GM19239 (cell line): ENCODE measurements at places on chromosomes 16 and 17.
A peak's percentile ranks its signal among the peaks of the same experiment; 100 is the strongest.

- DNase-seq = no peak
Measured at GRCh38 chr16:4111748-4112696, 4.2 kb downstream of the ADCY9 start.

- no peak for DNase-seq
Measured at GRCh38 chr16:7400117-7400890, 67.7 kb downstream of the RBFOX1 start.

GRCh38 chr17:17422641-17423040 is 54.2 kb upstream of the MED9 start:
- DNase-seq = no peak

DNA sequence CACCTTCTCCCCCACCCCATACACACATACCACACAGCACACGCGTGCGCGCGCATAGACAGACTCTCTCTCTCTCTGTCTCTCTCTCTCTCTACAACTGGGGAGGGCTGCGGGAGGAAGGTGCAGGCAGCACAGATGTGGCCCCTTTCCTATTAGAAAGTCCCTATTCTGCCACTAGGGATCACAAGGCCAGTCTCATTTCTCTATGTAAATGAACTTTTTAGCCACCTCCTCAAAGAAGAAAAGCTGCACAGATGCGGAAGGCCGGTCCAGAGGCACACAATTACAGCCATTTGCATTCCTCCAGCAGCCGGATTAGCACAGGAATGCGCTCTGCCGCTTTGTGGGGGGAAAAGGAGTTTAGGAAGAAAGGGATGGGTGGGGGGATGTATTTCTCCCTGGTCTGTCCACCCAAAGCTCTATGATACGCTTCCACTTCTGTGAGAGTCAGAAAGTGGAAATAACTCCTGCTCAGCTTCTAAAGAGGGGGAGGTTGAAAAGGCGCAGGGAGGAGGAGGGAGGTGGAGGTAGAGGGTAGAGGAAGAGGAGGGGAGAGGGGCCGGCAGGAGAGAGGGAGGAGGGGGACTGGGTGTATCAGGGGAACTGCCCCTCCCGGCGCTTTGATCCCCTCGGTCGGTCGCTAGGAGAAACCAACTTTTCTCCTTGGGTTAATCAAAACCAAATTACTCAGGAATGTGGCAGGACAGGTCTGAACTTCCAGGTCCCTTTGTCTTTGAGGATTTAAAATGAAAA is 11.7 kb downstream of the ZFHX3 start:
- peak; percentile 56 for DNase-seq

DNA sequence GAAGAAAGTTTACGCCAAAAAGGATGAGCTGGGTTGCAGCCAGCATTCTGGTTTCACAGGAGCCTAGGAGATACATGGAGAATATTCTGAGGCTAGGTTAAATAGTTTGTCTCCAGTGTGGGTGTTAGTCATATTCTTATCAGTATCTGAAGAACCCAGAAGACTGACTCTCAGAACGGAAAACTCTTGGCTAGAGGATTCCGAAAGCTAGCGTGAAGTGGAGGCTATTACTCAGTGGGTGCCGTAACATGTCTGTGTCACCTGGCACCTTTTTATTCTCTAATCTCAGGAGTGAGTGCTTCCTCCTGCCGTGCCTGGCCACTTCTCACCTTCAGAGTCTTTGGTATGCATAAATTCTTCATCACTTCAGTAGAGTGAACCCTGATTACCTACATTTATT is 199.5 kb downstream of the WWOX start:
- DNase-seq = no peak

- DNase-seq = no peak
Measured at GRCh38 chr16:64312980-64313379, 808.9 kb downstream of the CDH11 start.

- DNase-seq = no peak
Measured at GRCh38 chr16:28990375-28991040, 5.7 kb downstream of the LAT start.

DNA sequence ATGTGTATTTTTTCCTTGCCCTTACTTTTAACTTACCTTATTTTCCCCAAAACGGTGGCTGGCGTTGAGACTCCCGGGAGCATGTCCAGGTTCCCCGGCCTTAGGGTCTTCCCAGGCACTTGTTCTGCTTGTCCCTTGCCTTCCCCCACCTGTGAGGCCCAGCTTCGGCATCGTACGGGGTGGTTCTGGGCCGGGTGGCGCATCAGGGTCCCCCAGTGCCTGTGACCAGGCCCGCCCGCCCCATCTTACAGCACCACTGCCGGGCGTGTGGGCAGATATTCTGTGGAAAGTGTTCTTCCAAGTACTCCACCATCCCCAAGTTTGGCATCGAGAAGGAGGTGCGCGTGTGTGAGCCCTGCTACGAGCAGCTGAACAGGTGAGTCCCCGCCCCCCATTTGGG is 7.4 kb downstream of the HGS start:
- no peak for DNase-seq

- DNase-seq = no peak
Measured at GRCh38 chr16:85730186-85730465, 20.8 kb downstream of the C16orf74 start.

DNA sequence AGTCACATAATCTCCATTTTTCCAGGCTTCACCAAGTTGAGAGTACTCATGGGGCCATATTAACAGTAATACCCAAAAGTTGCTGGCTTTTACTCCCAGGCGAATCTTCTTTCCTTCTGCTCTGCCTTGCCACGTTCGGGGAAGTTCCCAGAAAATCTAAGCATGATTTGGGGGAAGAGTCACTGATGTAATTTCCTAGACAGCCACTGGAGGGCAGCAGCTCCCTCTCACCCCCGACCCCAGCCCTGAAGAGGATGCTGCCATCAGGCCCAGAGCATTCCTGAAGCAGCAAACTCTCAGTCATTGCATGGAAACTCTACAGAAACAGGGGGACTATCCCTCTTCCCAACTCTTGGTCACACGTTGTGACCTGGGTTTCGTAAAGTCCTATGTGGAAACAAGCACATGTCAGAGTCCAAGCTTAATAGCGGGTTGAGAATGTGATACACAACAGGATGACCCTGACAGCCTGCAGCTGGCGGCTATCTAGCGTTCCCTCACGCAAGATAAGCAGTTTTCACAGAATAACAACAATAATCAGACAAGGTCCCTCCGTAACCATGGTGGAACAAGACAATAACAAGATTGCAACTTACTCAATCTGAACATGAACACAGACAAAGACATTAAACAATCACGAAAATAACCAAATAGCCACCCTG is 43.8 kb upstream of the DHX40 start:
- DNase-seq = peak; percentile 56

DNA sequence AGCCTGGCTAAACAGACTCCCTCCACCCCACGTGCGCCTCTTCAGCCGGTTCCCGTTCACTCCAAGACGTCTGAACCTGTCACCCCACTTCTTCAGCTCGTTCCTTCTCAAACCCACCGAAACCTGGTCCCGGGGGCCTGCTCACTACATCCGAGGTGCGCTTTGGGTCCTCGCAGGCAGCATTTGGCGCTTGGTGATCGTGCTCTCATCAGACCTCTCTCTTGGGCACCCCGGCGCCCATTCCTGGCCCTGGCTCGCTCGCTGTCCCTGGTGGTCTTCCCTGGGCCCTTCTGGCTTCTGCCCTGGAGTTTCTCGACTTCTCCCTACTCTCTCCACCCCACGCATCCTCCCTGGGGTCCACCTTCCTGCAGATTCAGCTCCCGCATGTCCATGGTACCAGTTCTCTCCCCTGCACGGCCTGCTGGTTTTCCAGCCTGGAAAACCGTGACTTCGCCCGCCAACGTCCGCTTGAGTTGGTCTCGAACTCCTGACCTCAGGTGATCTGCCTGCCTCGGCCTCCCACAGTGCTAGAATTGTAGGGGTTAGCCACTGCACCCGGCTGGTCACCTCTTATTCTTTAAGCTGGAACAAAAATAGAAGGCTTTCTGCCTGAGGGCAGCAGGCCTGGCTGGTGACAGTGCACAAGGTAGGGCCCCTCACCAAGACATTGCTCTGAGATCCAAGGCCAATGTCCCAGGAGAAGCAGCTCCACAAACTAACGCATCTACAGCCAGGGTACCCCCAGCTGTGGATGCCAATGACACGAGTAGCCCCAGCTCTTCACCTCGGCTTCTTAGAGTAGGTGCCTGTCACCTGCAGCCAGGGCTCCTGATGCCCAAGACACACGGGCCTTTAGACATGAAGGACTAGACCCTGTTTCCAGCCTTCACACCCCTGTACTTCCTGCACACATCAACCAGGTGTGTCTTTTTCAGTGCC is 1.1 kb upstream of the MEAK7 start:
- no peak for DNase-seq

DNA sequence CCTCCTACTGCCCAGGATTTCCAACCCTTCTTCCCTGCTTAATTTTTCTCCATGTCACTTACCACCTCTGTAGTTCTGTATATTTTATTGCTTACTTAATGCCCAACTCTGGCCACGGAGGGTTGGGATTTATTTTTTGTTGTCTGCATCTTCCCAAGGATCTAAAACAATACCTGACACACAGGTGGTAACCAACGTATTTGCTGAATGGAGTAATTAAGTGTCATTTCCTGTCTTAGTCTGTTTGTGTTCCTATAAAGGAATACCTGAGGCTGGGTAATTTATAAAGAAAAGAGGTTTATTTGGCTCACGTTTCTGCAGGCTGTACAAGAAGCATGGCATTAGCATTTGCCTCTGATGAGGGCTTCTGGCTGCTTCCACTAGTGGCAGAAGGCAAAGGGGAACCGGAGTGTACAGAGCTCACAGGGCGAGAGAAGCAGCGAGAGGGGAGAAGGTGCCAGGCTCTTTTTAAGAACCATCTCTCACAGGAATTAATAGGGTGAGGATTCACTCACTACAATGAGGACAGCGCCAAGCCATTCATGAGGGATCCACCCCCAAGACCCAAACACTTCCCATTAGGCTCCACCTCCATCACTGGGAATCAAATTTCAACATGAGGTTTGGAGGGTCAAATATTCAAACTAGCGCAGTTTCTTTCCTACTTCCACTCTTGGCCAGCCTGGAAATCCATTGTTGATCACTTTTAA is 44.8 kb downstream of the ERN1 start:
- no peak for DNase-seq

DNA sequence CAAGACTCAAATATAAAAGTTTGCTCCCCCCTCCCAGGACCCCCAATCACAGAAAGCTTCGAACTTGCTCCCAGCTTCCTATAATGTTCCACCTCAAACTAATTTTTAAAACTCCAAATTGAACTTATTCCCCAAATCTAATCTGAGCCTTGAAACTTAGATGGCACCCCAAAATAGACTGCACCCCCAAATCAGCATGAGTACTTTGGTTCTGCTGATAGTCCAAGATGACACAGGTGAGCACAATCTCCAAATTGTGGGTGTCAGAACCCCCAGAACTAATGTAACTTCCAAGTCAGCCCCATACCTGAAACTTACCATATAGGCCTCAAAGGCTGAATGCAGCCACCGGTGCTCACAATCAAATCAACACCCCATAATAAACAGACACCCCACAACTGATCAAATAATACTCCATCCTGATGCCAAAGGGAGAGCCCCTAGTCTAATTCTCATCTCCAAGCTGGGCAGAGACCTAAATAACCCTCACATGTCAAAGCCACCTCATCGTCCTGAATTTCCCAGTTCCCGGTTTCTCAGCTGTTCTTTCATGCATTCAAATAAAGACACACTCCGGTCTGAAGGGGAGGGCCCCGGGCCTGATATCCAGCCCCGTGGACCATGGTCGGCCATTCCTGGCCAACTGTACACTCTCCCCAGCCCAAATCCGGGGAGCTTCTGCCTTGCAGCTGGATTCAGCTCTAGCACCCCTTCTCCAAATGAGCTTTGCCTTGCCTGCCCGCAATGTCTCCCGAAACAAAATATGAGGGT is 1.8 kb upstream of the BCL6B start:
- DNase-seq = no peak

DNA sequence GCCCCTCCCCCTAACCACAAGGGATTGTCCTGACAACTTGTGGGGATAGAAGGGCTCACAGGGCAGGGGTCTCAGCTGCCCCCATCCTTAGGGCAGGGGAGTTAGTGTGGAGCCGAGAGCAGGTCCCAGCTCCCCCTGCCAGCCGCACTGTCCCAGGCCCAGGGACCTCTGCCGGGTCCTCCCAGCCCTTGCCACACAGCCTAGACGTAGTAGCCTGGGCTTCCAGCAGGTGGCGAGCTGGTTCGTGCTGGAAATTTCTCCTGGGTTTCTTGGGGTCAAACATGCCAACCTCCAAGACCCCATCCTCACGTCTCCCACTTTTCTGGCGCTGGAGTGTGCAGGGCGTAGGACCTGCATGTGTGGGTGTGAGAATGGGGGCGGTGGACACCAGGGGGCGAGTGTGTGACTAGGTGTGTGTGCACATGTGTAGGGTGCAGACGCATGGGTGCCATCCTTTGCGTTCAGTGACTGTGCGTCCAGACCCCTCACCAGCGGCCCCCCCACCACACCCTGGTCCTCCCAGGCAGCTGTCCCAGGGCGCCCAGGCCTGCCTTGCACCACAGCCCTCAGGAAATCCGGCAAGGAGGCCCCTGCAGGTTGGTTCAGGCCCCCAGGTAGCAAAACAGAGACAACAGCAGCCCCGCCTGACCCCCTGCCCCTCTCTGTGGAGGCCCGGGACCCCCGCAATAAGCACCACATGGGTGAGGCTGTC is 29.5 kb downstream of the SBK1 start:
- peak; percentile 77 for DNase-seq

DNA sequence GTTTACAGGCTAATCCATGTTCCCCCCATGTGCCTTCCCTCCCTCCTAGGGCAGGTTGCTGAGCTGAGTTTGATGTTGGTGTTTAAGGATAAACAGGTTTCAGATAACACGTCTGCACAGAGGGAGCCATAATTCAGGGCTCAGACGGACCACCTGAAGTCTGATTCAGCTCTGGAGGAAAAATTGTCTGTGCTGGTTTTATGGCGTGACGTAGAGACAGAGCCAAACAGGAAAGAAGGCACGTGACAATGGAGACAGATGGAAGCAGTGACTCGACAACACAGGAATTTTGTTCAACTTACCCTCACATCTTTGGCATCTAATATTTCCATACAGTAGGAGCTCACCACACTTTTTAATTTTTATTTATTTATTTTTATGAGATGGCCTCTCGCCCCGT is 10.7 kb upstream of the USP10 start:
- no peak for DNase-seq

DNA sequence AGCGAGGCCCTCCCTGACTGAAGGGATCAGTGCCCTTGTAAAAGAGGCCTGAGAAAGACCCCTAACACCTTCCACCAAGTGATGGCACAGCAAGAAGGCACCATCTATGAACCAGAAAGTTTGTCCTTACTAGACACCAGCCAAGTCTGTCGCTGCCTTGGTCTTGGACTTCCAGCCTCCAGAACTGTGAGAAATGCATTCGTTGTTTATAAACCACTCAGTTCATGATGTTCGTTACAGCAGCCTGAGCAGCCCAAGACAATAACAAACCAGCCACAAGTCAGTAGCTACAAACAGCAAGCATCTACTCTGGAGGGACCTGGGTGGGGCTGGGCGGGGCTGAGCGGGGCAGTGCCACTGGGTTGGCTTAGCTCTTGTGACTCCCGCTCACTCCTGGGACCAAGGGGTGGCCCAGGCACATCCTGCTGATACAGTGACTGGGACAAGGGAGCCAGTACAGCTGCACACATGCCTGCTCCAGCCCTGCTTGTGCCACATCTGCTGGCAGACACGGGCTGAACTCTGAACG is 234.9 kb downstream of the IRF8 start:
- DNase-seq = no peak

GRCh38 chr17:1112875-1113274 is 66.9 kb downstream of the ABR start:
- DNase-seq = no peak
